ENCODE measurements at places on chromosomes 2 and 18. TPM values are rescaled to one million over a fixed set of nuclear protein-coding genes. Genes with fewer than 3 reads are reported as not detected.

The CD8B gene
- not detected for total RNA-seq

The KIAA2012 gene
- under 0.01 TPM for total RNA-seq

The FMNL2 gene
- total RNA-seq, result 42.5 TPM

The DSG2 gene
- total RNA-seq, result 203 TPM

The LRRC30 gene
- total RNA-seq, result not detected

The ALLC gene
- total RNA-seq, result not detected

Measured in placental epithelial cell (primary cell).